ENCODE measurements at places on chromosomes 5 and 9. TPM values are rescaled to one million over a fixed set of nuclear protein-coding genes. Genes with fewer than 3 reads are reported as not detected.

The GHR gene
- not detected for total RNA-seq

The RNF183 gene
- not detected for total RNA-seq

DNA sequence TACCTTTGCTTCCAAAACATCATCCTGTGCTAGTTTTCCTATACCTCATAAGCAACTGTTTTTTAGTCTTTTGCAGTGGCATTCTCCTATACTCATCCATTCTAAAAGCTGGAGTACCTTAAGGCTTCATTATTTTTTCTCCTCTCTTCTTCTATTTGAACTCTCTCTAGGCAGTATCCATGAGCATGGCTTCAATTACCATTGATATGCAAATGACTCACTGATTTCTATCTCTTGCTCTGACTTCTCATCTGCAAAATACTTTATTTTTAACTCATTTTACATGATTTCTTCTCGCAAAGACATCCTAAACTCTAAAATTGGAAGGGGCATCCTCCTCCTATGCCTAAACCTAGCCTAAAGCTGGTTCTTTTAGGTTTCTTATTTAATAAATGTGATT lies 365.1 kb upstream of the NUDT12 start:
- no peaks in the 10 kb centered on the region for H3K4me1 ChIP-seq
- no peak overlapping the region for H3K27ac ChIP-seq
- no peaks in the 10 kb centered on the region for H3K36me3 ChIP-seq
- no peak for DNase-seq
- no peak overlapping the region for H3K4me3 ChIP-seq

The FNBP1 gene
- total RNA-seq = 253 TPM

The CTSV gene
- total RNA-seq = 0.17 TPM

GRCh38 chr9:131640438-131641137 lies 95.3 kb downstream of the PRRT1B start:
- no peak overlapping the region for H3K27ac ChIP-seq
- H3K4me1 ChIP-seq = peaks cover 33% of the 10 kb centered on the region
- H3K27me3 ChIP-seq = no peaks in the 10 kb centered on the region
- H3K4me3 ChIP-seq = no peak overlapping the region
- peaks cover 69% of the 10 kb centered on the region for H3K36me3 ChIP-seq

- peaks cover 2% of the 10 kb centered on the region for H3K27me3 ChIP-seq
- H3K4me1 ChIP-seq = peaks cover 7% of the 10 kb centered on the region
- H3K27ac ChIP-seq = no peak overlapping the region
- no peak overlapping the region for H3K4me3 ChIP-seq
- H3K36me3 ChIP-seq = no peaks in the 10 kb centered on the region
These were observed 39.7 kb upstream of the SPRY4 start for GRCh38 chr5:142364251-142365145.

GRCh38 chr9:121359351-121360294 lies 10.4 kb downstream of the STOM start:
- H3K27me3 ChIP-seq = no peaks in the 10 kb centered on the region
- no peak overlapping the region for H3K27ac ChIP-seq
- H3K4me3 ChIP-seq = no peak overlapping the region
- no peak for DNase-seq
- H3K4me1 ChIP-seq = peaks cover 5% of the 10 kb centered on the region

The ADAM19 gene
- total RNA-seq = 113 TPM

DNA sequence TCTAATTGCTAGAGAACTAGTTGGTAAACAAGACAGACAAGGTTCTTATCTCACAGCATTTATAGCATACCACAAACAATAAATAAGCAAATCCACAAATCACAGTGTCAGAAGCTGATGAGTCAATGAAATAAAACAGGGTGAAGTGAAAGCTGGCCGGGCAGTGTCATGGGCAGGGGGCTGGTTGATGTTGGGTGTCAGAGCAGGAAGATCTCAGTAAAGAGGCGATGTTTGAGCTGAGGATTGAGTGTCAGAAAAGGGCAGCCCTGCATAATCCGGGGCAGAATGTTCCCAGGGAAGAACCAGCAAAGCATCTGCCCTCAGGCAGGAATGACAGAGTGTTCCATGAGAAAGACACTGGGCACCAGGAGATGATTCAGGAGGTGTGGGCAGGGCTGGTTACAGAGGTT lies 183.4 kb downstream of the GOLPH3 start:
- H3K4me1 ChIP-seq = no peaks in the 10 kb centered on the region
- H3K27ac ChIP-seq = no peak overlapping the region
- no peak overlapping the region for H3K4me3 ChIP-seq
- no peaks in the 10 kb centered on the region for H3K27me3 ChIP-seq

DNA sequence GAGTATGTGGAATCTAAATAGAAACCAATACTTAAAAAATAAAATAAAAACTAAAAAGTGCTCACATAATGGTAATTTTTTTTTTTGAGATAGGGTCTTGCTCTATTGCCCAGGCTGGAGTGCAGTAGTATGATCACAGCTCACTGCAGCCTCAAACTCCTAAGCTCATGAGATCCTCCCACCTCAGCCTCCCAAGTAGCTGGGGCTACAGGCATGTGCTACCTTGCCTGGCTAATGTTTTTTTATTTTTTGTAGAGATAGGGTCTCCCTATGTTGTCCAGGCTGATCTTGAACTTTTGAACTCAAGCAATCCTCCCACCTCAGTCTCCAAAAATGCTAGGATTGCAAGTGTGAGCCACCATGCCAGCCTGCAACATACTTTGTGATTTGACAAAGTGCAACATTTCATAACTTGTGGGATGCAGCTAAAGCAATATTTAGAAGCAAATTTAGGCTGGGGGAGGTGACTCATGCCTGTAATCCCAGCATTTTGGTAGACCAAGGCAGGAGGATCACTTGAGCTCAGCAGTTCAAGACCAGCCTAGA lies 18.4 kb downstream of the AP3B1 start:
- no peaks in the 10 kb centered on the region for H3K4me1 ChIP-seq
- no peak overlapping the region for H3K4me3 ChIP-seq
- H3K27me3 ChIP-seq = no peaks in the 10 kb centered on the region
- DNase-seq = no peak
- H3K27ac ChIP-seq = no peak overlapping the region
- no peaks in the 10 kb centered on the region for H3K36me3 ChIP-seq

DNA sequence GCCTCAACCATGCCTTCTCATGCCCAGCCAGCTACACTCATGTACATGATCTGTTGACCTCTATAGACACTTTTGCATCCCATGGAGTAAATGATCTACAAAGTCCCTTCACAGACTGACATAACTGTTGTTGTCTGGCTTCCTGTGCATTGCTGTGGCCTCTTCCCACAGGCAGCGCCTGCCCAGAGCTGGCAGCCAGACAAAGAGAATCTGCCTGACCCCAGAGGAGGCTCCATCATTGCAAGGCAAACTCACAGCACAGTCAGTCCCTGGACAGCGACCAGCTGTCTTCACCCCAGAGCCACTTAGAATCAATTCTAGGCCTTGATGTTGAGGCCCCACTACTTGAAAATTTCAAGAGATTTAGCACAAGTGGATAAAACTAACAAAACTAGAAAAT lies 65.5 kb downstream of the INSYN2B start:
- H3K27me3 ChIP-seq = no peaks in the 10 kb centered on the region
- no peak overlapping the region for H3K27ac ChIP-seq
- H3K4me1 ChIP-seq = no peaks in the 10 kb centered on the region

DNA sequence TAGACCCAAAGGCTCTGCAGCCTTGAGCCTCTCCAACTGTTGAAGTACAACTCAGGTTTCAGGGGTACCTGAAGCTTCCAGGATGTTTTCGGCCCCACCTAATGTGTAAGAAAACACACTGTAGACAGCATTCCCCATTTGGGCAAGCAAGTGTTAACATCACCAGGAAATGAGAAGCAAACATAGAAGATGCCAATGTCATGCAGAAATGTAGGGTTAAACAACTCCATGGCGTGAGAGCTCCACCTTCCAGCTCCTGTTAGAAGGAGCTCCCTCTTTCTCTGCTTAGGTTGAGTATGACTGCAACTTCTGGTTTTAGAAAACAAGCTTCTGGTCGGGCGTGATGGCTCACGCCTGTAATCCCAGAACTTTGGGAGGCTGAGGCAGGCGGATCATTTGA lies 31.0 kb upstream of the DENND1A start:
- no peak overlapping the region for H3K27ac ChIP-seq
- H3K4me1 ChIP-seq = no peaks in the 10 kb centered on the region
- H3K4me3 ChIP-seq = no peak overlapping the region
- peaks cover 4% of the 10 kb centered on the region for H3K27me3 ChIP-seq
- no peaks in the 10 kb centered on the region for H3K36me3 ChIP-seq

The PCDHA11 gene
- total RNA-seq = not detected

DNA sequence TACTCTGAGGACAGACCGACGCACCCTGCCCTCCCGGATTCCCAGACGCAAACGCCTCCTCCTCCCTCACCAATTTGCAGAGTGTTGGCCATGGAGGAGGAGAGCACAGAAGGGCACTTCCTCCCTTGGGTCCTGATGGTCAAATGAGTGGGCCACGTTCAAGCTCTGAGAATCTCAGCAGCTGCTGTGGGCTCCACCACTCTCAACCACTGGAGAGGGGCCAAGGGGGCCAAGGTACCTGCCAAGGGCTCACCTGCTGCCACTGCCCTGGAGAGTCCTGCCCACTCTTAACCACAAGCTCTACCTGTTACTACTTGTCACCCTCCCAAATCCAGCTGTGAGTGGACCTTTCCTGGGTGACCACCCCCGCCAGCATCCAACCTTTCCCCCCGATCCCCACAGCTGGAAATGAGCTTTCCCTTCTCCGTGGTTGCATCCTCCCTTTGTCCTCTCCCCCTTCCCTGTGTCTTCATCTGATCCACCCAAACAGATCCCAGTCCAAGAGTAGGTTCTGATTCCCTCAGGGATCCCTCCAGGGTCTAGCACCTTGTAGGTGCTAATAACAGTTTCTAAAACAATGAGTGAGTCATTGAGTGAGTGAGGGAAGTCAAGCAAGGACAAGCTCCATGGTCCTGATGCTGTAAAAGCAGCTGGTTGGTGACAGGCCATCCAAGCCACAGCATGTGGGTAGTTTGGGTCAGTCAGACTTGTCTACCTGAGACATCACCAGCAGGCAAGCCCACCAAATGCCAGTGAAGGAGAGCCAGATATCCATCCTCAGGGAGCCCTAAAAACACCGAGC lies 69.7 kb downstream of the FAM114A2 start:
- no peaks in the 10 kb centered on the region for H3K4me1 ChIP-seq
- no peak for DNase-seq
- no peak overlapping the region for H3K27ac ChIP-seq
- no peaks in the 10 kb centered on the region for H3K36me3 ChIP-seq
- H3K4me3 ChIP-seq = no peak overlapping the region

DNA sequence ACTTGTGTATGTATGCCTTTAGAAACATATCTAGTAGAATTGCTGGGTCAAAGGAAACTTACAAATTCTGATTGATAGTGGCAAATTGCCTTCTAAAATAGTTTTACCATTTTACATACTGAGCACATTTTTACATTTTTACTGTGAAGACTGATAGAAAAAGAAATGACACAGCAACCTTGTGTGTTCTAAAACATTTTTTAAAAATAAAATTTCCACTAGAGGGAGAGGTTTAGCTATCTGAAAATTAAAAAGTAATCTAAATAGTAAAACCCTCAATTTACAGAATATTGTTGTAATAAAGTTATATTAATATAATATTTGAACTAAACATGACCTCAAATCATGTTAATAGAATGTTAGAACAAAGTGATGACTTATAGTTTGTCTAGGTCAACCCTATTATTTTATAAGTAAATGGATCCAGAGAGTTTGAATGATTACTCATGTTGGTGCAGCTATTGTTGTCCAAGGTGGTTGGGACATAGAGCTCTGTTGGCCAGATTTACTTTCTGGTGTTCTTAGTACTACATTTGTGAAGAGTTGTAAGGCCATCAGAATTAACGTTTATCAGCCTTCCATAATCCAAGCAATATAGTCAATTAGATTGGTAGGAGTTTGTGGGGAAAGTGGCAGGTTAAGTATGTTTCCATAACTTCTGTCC lies 17.2 kb downstream of the CENPP start:
- no peak overlapping the region for H3K4me3 ChIP-seq
- peak; percentile 14 for DNase-seq
- H3K27me3 ChIP-seq = no peaks in the 10 kb centered on the region
- no peaks in the 10 kb centered on the region for H3K4me1 ChIP-seq

GRCh38 chr9:95516734-95517558 lies at the start of gene PTCH1:
PTCH1 (minus strand) TSS chr9:95516971.
- peak within 1 kb of the TSS; percentile 57 for H3K4me3 ChIP-seq
- H3K4me1 ChIP-seq = peaks cover 23% of the 10 kb centered on the region
- peaks cover 17% of the 10 kb centered on the region for H3K27me3 ChIP-seq
- peak; percentile 42 for DNase-seq
- H3K27ac ChIP-seq = no peak within 1 kb of the TSS
- no peaks in the 10 kb centered on the region for H3K36me3 ChIP-seq

DNA sequence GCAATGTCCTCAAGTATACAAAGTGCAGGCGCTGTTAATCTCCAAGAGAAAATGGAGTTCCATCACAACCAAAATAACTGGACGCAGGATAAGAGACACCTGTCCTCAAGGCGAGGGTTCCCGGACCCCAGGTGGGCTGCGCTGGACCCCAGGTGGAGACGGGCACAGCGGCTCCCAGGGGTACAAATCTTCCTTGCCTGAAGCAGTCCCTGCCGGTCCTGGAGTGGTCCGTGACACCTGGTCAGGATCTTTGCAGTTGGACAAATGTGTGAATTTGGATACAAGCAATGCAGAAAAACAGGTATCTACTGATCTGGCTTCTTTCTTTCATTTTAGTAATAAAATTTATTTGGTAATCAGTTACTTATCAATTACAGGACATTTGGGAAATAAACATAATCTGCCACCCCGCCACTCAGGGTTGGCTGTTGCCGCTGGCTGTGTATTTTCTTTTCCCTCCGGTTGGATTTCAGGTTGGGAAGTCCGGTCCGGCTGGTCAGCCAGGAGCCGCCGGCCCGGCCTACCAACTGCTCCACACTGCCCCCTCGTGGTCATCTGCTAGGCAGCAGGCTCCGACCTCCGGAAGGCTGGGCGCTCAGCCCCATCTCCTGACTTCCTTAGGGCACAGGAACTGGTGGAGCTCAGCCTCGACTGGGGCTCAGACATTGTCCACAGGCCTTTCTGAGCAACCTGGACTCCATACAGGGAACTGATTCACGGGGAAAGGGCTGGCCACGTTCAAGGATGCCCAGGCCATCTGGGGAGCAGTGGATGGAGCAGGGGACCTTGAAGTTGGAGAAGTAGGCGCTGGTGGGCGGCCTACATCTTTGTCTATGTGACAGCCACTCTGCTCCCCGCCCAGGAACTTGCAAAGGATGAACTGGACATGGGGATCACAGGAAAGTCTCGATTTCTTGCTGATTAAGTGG lies 43.4 kb downstream of the NXNL2 start:
- H3K27ac ChIP-seq = no peak overlapping the region
- no peaks in the 10 kb centered on the region for H3K27me3 ChIP-seq
- no peak overlapping the region for H3K4me3 ChIP-seq
- H3K4me1 ChIP-seq = no peaks in the 10 kb centered on the region
- H3K36me3 ChIP-seq = no peaks in the 10 kb centered on the region

GRCh38 chr9:106913276-106913675 lies 50.3 kb downstream of the ZNF462 start:
- no peak overlapping the region for H3K4me3 ChIP-seq
- H3K27me3 ChIP-seq = no peaks in the 10 kb centered on the region
- DNase-seq = no peak

Measured in CD4-positive, CD25-positive, alpha-beta regulatory T cell (primary cell).